ENCODE measurements at places on chromosomes 3 and 15. TPM values are rescaled to one million over a fixed set of nuclear protein-coding genes. Genes with fewer than 3 reads are reported as not detected.

CNTN6 gene
- total RNA-seq, result not detected

PLCH1 gene
- total RNA-seq, result 0.27 TPM

SH3GL3 gene
- not detected for total RNA-seq

SLC38A3 gene
- total RNA-seq, result not detected

SAMMSON gene
- not detected for total RNA-seq

NOX5 gene
- not detected for total RNA-seq

GOLGA6L7 gene
- not detected for total RNA-seq

DLL4 gene
- not detected for total RNA-seq

DNA sequence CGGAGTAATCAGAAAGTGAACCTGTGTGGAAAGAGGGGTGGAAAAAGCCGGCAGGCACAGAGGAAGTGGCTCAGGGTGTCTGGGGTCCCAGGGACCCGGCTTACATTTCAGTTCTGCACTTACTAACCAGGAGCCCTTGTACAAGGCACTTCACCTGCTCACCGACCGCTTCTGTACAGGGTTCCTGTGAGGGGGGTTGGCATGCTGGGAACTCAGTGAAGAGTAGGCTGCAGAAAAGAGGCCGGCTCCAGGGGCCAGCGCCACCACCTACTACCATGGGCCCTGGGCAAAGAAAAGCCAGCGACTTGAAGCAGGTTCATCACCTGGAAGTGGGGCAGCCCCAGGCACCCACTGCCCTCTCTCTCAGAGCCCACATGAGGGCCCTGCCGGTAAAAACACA is 6.2 kb downstream of the STIMATE start:
- DNase-seq, result peak; percentile 45

DNA sequence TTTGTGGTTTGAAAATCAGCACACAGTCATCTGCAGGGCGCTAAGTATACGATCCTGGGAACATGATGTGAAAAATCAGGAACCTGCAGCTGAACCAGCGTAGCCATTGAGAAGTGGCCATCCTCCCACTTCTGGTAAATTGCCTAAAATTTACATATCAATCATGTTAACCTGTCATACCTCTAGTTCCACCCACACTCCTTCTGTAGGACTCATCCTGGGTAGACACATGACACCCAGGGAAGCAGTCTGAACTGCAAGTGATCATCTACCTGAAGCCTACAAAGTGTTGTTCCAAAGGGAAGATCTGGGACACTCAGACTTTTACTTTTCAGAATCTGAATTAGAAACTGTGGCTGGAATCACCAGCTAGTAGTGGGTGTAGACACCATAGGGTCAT is 5.5 kb upstream of the PSMD6 start:
- no peak for DNase-seq

DNA sequence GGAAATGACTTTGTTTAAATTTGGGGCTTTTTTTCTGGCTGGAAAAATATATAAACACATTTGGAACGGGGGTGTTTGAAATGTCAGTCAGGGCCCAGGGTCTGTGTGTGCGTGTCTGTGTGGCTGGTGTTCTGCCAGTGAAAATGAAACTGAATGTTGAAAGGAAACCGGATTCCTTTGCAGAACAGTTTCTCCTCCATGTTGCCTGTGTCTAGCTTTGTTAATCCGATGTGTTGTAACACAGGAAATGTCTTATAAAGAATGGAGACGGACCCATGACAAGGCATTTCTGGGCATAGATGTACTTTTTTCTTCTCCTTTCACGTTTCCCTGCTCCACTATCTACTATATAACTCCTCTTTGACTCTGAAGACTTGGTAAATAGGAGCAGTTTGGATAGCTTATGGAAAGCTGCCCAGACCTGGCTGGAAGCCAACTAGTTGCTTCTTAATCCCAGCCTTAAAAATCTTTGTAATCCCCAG is 2.8 kb downstream of the SQOR start:
- DNase-seq, result peak; percentile 76

DNA sequence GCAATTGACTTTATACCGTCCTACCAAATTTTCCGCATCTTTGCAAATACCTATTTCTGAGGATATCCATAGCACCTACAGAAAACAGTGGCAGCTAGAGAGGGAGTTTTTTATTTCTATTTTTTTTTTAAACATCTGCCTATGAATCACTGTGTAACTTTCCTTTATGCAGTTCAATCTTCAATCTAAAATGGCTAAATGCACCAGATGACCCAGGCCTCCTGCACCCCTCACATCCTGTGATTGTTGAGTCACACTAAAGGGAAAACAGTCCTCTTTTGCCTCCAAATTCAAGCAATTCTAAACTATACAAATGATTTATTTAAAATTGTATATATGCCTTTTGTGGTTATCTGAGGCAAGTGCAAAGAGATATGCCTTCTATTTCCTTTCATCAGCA is 20.1 kb upstream of the BCL6 start:
- DNase-seq, result no peak

GRCh38 chr3:178823591-178824246 is 247.9 kb downstream of the ZMAT3 start:
- no peak for DNase-seq

GRCh38 chr15:52797625-52798501 is 7.7 kb upstream of the ONECUT1 start:
- DNase-seq, result no peak

DNA sequence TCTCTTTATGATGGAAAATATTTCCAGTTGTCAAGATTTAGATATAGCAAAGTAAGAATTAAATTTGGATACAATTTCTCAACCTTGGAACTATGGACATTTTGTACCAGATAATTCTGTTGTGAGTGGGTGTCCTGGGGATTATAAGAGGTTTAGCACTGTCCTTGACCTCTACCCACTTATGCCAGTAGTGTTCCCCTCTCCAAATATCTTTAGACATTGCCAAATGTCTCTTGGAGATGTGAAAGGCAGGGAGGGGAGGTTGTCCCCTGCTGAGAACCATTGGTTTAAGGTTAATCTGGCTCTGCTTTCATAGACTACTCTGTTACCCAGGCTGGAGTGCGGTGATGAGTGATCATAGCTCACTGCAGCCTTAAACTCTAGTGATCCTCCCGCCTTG is at the start of gene EBLN2:
Gene EBLN2 (plus strand): TSS at position 244 of the 400 bp plus-strand sequence. CDS start 423 bp downstream, outside the sequence.
- no peak for DNase-seq

DNA sequence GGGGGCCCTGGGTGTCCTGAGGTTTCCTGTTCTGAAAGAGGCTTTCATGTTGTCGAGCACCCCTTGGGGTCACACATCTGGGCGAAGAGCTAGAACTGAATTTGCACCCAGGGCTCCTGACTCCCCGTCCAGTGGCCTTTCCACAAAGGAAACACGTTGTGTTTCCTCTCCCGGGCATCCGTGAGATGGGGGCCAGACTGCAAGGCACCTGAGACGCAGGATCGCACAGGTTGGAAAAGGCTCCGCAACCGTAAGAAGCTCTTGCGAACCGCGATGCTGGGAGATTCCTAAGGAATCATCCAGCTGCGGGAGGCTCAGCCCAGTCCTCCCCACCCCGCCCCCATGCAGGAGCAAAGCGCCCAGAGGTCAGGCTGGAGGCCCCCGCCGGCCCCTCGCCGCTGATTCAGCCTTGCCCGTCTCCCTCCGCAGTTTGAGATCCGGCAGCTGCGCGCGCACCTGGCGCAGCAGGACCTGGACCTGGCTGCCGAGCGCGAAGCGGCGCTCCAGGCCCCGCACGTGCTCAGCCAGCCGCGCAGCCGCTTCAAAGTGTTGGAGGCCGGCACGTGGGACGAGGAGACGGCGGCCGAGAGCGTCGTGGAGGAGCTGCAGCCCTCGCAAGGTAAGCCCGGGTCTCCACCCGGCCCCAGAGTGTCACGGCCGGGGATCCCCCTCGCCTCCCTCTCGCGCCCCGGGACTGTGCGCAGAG is 119.6 kb downstream of the ETFA start:
- no peak for DNase-seq

- no peak for DNase-seq
Measured at GRCh38 chr3:114874522-114874971, 272.5 kb downstream of the ZBTB20 start.

DNA sequence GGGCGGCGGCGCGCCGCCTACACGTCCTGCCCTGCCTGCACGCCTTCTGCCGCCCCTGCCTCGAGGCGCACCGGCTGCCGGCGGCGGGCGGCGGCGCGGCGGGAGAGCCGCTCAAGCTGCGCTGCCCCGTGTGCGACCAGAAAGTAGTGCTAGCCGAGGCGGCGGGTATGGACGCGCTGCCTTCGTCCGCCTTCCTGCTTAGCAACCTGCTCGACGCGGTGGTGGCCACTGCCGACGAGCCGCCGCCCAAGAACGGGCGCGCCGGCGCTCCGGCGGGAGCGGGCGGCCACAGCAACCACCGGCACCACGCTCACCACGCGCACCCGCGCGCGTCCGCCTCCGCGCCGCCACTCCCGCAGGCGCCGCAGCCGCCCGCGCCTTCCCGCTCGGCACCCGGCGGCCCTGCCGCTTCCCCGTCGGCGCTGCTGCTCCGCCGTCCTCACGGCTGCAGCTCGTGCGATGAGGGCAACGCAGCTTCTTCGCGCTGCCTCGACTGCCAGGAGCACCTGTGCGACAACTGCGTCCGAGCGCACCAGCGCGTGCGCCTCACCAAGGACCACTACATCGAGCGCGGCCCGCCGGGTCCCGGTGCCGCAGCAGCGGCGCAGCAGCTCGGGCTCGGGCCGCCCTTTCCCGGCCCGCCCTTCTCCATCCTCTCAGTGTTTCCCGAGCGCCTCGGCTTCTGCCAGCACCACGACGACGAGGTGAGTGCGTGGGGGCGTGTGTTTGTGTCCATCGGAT is 602 bp downstream of the TRIM71 start:
- DNase-seq, result no peak

DNA sequence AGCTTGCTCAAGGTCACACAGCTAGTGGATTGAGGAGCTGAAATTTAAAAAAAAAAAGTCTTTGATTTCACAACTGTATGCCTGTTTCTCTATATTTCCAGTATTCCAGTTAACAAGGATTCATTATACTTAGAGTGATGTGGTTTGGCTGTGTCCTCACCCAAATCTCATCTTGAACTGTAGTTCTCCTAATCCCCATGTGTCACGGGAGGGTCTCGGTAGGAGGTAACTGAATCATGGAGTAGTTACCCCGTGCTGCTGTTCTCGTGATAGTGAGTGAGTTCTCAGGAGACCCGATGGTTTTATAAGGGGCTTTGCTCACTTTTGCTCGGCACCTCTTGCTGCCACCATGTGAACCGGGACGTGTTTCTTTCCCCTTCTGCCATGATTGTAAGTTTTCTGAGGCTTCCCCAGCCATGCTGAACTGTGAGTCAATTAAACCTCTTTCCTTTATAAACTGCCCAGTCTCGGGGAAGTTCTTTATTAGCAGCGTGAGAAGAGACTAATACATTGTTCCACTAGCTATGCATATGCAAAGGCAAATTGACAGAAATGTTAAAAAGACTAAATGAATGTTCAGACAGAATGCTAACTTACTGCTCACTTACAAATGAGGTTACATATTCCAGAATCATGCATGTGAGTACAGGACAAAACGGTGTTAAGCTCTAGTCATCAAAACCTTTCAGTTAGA is 1101.9 kb downstream of the ROBO1 start:
- no peak for DNase-seq

- no peak for DNase-seq
Measured at GRCh38 chr3:100941041-100941440, 52.2 kb downstream of the ABI3BP start.

- peak; percentile 63 for DNase-seq
Measured at GRCh38 chr15:78195735-78196201, 38.6 kb downstream of the ACSBG1 start.

DNA sequence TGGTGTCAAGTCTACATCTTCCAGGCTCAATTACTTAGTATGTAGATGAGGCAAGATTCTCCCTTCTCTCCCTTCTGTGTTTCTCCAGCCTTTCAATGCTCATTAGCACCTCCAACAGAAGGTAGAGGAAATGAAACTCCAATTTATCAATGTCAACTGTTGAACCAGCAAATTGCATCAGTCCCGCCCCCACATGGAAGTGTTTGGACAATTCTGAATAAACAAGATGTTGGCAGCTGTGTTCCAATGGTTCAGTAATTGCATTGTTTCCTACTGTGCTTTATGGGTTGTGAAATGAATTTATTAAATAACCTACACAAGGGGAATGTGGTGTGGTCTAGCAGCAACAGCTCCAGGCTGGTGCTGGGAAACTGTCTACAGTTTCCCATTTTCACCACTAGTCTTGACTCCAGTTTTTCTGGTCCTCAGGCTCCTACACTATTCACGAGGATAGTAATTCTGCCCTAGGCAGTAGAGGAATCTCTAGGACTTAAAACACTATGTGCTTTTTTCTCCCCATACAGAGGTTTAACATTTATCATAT is 91.9 kb downstream of the MB21D2 start:
- no peak for DNase-seq

DNA sequence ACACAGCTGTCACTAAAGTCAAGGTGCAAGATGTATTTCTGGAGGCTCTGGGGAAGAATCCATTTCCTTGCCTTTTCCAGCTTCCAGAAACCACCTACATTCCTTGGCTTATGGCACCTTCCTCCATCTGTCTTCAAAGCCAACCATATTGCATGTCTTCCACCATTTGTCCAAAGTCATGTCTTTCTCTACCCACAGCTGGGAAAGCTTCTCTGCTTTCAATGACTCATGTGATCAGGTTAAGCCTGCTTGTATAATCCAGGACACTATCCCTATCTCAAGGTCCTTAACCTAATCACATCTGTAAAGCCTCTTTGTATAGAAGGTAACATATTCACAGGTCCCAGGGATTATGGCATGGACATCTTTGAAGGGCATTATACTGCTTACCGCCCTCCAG is 14.2 kb downstream of the ARHGAP31 start:
- DNase-seq, result no peak

GRCh38 chr3:71025010-71025409 is 558.5 kb downstream of the FOXP1 start:
- DNase-seq, result no peak

DNA sequence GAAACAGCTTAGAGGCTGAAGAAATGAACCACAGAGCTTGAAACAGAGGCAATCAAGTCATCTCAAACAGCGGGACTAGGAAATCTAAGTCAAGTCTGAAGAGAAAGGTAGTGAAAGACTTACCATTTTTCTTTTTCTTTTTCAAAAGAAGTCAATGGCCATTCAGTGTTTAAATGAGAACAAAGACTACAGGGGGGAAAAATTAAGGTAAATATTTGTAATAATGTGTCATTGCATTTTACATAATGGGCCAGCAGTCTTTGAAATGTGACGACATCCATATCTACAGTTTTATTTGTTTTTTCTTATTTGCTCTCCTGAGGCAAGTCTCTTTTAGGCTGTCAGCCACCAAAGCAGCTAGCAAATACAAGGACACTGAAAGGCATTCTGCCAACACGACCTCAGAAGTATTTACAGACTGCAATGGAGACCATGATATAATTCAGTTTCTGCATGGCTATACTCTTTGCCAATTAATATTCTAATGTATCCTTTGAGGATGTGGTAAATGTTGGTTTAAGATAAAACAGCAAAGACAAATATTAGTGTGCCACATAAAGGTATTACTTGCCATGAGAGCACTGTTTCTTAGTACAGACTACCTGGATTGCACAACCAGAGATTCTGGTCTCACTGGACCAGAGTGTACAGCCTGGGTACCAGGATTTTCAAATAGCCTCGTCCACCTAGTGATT is 307.0 kb upstream of the THBS1 start:
- no peak for DNase-seq

GRCh38 chr3:45772341-45773035 is 23.8 kb downstream of the SLC6A20 start:
- no peak for DNase-seq

- no peak for DNase-seq
Measured at GRCh38 chr15:66873856-66874255, 171.8 kb downstream of the SMAD6 start.

- DNase-seq, result no peak
Measured at GRCh38 chr3:116896116-116896515, 186.5 kb downstream of the TUSC7 start.

GRCh38 chr3:143071776-143072175 is 47.8 kb upstream of the CHST2 start:
- DNase-seq, result no peak
